ENCODE measurements at places on chromosomes 1 and 21.

DNA sequence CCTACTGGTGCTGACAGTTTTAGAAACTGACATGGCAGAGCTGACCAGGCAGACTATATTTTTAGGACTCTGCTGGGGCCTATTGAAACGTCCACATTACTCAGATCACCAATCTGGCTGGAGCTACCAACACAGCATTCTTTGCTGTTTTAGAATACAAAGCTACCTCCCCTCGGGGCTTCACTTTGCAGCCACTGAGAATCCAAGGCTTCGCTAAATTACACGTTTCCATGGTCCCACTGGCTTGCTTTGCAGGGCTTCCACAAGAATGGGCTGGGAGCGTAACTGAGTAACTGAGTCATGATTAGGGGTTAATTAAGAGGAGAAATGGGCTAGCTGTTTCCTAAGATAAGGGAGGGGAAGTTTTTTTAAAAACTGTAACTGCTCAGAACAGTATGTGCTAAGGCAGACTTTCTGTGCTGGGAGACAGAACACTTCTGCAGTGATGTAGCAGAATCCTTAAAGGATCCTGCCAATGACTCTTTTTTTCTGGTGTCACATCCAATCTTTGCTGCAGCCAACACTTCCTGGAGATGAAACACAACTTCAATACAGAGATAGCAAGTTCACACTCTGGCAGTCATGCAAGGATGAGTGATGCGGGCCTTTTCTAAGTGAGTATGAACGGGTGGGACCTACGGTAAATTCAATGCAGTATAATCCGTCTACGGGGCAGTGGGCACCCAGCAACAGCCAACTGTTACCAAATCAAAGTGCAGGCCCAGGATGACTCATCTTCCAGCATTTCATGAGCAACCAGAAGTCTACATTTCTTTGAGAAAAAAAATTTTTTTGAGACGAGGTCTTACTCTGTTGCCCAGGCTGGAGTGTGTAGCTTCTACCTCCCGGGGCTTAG, 21.5 kb downstream of the NDUFS5 start:
- peak; percentile 25 for DNase-seq

DNA sequence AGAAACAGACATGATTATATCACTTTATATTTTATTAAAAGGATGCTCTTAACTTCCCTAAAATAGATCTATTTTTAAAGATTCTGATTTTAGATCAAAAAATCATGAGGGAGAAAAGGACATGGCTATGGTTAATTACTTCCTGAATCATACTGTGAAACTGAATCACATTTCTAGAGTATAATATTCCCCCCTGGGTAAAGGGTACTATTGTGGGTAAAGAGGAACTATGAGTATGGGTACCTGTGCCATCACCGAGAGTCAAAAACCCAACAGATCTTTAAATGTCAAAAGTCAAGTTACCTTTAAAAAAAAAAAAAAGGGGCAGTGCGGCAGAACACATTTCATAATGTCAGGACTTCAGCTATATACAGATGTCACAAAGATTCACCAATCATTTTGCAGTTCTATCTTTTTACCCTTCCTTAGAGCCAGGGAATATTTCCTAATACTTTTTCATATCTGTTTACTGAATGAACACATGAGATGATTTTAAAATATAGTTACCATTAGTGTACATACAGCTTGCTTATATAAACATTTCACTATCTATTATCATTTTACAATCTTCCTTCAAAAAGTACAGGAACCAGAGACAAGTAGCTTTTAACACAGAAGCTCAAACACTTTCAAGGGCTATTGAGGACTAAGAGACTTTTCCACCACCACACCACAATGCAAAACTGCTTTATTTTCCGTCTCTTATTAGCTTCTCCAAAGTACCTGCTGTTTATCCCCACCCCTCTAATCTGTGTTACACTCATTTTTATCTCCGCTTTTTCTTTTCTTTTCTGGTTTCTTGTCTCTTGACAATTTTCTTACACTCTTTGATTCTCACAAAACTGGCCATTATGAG, 45.0 kb downstream of the EVI5 start:
- no peak for DNase-seq

DNA sequence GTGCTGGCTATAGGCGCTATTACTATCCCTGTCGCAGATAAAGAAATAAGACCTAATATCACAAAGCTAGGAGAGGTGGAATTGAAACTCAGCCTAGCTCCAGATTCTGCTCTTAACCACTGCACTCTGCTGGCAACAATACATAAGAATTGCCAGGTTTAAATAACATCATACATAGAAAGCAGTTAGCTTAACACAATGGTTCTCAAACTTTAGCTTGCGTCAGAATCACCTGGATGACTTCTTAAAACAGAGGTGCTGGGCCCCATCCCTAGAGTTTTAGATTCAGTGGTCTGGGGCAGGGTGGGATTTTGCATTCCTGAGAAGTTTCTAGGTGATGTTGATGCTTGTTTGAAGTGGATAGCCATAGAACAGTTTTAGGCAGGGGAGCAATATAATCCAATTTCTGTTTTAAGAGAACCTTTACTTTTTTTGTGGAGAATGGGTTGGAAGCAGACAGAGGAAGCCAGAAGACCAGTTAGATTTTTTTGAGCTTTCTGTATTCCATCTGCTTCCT, 1.1 kb upstream of the POMGNT1 start:
- no peak for DNase-seq

GRCh38 chr1:85180869-85181268, 19.9 kb downstream of the SYDE2 start:
- no peak for DNase-seq

DNA sequence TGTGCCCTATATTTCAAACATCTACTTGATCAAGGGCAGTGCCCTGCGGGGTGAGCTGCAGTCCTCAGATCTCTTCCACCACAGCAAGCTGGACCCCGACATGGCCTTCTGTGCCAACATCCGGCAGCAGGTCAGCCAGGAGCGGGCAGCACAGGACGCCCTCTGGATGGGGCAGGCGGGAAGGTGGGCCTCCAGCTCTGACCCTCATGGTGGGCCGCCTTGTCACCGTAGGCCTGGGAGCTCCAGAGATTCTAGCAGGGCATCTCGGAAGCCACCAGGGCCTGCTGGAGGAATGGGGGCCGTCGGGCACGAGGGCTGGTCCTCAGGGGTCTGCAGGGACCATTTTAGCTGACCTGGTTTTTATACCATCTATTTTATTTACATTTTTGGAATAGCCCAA, 15.6 kb upstream of the MFN2 start:
- DNase-seq: no peak

DNA sequence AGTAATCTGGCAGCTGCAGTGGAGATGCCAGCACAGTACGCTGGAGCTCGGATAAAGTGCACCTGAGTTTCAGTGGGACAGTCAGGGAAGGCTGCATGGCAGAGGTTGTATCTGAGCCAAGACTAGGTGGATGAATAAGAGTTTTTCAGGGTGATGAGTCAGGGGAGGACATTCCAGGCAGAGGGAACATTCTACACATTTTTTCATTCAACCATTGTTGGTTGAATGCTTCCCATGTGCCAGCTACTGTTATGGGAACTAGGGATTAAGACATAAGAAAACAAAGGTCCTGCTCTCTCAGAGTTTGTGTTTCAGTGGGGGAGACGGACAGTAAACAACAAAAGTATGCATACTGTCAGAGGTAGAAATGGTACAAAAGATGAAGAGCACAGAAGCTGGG, 5.2 kb downstream of the LEPR start:
- no peak for DNase-seq

DNA sequence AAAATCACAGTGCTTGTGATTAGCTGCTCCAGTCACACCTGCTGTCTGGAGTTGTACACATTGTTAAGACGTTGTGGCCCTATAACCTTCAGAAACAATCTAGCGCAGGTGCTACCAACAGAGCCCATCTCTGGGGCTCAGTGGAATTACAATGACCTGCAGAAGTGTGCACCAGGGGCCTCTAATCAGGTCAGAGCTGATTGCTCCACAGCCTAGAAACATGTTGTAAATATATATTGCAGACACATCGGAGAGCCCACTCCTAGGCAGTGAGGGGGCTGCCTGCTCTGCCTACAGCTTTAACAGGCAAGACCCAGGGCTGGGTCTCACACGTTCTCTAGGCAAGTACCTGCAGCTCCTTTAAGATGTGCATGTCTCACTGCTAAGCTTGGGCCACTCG, 302.0 kb downstream of the SIPA1L2 start:
- DNase-seq: no peak

GRCh38 chr1:119340861-119341261, 27.7 kb upstream of the HAO2 start:
- no peak for DNase-seq

- no peak for DNase-seq
Measured at GRCh38 chr1:245160288-245160687, 5.5 kb downstream of the KIF26B start.

- no peak for DNase-seq
Measured at GRCh38 chr21:18803624-18804023, 400.0 kb upstream of the TMPRSS15 start.

GRCh38 chr1:28323720-28324119, 5.1 kb upstream of the MED18 start:
- no peak for DNase-seq

- no peak for DNase-seq
Measured at GRCh38 chr1:150221552-150221951, 14.4 kb downstream of the ANP32E start.

GRCh38 chr21:45794027-45794426, 150.5 kb downstream of the PCBP3 start:
- DNase-seq: no peak
